ENCODE measurements at places on chromosomes 2 and 18.
A peak's percentile ranks its signal among the peaks of the same experiment; 100 is the strongest.

- DNase-seq: no peak
These were observed 536 bp downstream of the ELP2 start for GRCh38 chr18:36130039-36130831.

GRCh38 chr2:9002637-9003365, 683 bp downstream of the MBOAT2 start:
- DNase-seq: no peak

GRCh38 chr18:68940039-68940438, 142.2 kb downstream of the CCDC102B start:
- DNase-seq: no peak

DNA sequence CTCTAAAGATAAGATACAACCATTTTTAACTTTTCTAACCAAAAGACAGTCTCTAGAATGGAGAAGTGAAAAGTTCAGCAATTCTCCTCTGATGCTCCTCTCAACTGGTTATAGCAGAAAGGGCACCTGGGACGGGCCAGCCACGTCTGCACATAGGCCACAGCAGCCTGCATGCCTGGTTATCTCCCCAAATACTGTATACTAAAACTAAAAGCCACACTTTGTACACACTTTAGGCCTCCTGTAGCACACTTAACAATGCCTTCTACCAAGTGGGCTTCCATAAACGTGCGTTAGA, 179.1 kb downstream of the ANKRD44 start:
- DNase-seq: no peak

GRCh38 chr18:11134940-11135339, 14.4 kb downstream of the PIEZO2 start:
- no peak for DNase-seq

- DNase-seq: peak; percentile 76
These were observed 16.9 kb downstream of the LCT start for GRCh38 chr2:135820003-135820618.

DNA sequence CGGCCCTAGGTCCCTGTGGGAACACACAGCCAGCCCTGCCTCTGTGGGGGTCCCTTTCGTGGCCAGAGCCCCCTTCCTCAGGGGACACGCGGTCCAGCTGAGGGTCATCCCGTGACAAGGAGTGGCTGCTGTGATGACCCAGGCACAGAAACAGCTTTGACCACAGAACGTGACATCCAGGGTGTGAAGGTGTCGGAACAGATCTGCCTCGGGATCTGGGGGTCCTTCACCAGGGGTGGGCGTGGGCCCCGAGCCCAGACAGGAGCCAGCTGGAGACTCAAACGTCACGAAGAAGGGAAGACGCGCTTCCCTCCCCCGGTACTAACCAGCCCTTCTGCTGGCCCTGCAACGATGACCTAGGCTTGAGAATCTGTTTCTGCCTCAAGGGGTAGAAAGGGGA, 75.9 kb downstream of the NFATC1 start:
- no peak for DNase-seq

Data from activated CD4-positive, alpha-beta T cell treated with anti-CD3 and anti-CD28 coated beads for 24 hours (primary cell).